Stimulated activated CD8-positive, alpha-beta memory T cell treated with anti-CD3 and anti-CD28 coated beads, Interleukin-2, amount 100 ng/mL, for 48 hours (primary cell): ENCODE measurements at places on chromosomes 6 and 20.

DNA sequence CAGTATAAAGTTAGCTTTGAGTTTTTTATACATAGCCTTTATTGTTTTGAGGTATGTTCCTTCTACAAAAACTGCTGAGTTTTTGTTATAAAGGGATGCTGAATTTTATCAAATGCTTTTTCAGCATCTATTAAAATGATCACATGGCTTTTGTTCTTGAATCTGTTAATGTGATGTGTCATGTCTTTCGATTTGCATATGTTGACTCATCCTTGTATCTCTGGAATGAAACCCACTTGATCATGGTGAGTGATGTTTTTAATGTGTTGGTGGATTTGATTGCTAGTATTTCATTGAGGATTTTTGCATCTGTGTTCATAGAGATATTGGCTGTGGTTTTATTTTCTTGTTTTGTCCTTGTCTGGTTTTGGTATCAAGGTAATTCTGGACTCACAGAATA, 24.7 kb upstream of the BLCAP start:
- DNase-seq = no peak

DNA sequence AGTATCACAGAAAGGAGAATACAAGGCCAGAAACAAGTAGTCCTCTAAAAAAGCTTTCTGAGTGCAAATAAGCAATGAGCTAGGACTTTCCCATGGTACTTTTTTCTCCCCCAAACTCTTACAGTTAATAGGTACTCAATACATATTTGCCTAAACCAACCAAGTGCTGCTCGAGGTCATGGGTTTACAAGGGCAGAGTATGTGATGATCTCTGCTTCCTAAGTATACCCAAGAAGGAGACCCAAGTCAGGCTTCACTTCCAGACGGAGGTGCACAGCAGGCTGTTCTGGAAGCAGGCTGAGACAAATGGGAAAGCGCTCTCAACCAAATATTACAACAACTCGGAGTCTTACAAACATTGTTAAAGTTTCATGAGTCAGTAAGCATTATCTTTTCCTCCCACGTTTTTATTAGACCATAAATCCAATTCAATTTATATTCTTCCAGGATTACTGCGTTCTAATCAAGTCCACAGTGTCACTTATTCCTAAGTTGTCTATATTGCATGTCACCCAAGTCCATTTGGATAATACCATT, 8.1 kb downstream of the FYN start:
- DNase-seq = no peak

GRCh38 chr20:23773579-23773978, 22.8 kb upstream of the CST1 start:
- DNase-seq = no peak

DNA sequence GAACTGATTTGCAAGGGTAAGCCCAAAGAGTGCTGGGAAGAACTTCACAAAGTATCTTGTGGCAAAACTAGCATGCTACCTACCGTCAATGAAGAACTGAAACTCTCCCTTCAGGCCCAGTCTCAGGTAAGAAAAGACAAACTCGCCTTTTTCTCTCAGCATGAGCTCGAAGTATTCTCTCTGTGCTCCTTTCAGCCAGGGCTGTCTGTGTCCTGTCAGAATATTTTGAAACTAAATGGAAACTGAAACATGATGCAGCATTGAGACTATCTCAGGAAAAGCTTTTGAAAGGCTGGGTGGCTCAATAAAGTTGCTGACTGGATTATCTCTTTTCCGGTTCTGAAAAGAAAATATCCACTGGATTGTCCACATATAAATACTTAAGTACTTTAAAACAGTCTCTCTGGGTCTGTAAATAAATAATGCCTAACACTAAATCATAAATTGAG, 696 bp downstream of the CALHM5 start:
- no peak for DNase-seq

DNA sequence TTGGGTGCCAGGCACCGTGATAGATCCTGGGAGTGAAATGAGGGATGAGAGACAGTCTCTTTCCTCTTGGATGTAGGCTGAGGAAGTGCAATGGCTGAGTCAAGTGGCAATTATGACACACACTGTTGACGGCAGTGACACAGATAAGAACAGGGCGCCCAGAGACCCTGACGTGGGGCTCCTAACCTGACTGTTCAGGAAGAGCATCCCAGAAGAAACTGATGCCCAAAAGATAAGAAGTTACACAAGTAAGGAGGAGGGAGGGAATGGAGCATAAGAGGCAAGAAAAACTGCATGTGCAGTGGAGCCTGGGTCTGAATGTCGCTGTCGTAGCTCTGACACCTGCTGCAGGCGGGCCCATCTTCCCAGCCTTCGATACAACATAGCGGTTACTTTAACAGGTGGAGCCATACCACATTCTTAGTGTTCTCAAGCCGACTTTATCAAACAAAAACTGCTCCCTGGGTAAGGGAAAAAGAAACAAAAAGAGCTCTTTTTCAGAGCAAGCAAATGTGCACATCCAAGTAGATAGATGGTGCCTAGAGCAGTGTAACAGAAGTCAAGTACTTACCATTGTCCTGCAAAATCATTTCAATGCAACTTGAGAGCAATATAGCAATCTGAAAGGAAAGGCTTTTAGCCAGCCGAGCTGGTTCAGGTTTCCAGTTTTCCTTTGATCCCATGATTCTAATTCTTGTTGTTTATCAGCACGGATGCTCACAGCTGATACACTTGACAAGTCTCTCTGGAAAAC, 463.9 kb upstream of the JARID2 start:
- no peak for DNase-seq

DNA sequence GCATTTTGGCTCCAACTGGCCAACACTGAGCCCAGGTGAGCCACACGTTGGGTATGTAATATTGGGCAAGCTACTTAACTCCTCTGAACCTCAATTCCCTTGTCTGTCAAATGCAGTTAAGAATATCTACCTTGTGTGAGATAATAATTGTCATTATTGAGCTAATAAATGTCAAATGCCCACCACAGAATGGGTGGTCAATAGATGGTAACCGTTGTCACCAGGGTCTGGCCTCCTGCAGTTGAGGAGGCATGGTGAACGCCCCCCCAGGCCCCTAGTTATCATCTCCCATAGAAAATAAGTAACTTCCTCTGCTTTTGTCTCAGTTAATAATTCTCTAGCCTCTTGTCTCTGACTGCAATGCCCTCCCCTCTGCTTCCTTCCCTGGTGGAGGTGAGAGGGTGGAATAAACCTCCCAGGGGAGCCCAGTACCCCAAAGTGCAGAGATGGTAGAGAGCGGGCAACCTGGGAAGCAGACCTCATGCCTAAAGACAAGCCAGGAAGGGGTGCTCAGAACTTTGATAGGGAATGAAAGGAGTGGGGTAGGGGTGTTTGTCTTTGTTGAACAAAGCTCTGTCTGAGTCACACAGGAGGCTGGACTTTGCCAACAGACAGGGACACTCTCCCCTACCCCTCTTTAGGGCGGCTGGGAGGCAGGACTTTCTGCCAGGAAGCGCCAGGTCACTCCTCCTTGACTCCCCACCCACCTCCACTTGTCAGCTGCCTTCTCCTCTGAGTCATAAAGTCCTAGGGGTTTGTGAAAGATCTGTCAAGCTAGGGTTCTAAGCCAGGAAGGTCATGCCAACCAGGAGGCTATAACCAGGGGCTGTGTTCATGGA, 1.3 kb upstream of the UNC5CL start:
- DNase-seq = no peak

DNA sequence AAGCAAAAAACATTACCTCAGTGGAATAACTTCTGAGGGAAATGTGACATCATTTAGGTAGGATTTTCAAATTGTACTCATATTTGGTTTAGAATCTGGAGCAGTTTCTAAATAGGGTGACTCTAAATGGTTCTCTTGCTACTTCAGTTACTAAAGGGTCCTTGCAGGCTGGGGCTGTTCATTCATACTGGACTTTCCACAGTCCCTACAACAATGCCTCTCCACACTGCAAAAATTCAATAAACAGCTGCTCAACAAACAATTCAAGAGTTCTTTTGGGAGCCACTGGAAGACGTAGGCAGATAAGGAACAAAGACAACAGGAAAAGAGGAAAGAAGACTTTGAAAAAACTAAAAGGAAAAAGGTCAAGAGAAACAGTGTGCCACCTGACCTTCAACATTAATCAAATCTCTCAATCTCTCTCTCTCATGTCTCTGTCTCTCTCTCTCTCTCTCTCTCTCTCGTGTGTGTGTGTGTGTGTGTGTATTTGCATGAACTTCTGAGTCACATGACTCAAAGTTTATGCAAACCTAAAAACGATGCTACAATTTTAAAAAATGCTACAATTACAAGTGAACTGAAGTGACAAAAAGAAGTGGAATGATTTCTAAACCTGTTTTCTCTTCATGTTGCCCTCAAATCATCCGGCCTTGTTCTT, 14.5 kb downstream of the NOL7 start:
- no peak for DNase-seq

- peak; percentile 8 for DNase-seq
Observed at GRCh38 chr6:12605888-12606345, 110.7 kb upstream of the PHACTR1 start.

DNA sequence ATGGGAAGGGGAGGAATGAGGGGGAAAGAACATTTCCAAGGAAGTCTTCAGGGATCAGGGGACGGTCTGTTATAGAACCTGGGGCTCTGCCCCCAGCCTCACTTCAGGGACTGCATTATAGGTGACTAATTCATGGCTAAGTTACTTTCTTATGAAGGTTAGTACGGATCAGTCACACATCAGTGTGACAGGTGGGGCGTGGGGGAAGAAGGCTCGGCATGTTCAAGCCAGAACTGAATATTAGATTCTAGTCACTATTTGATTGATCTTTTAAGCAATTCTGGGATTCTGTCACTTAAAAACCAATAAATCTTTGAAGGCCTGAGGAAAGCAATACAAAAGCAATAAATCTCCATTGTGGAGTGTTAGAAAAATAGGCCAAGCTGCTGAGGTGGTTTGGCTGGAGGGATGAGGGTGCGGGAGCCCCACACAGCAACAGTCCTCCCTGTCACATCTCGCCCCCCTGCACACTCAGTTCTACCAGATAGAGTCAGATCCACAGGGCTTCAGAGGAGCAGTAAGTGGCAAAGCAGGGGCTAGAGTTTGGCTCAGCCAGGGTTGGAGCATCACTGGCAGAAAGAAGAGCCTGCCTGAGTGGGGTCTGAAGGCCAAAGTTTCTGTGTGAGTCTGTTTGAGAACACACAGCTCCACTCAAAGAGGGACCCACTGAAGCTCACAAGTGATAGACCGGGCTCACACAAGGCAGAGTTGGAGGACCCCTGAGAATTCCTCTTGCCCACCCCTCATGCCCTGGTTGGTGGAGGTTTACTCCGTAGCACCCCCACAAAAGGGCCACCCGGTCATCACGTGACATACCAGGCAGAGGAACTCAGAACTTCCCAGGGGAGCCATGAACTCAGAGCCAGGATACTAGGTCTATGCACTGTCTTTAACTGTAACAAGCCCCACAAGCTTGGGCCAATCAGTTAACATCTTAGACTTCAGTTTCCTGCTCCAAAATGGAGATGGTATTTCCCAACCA, 728.3 kb upstream of the CHD6 start:
- DNase-seq = no peak

GRCh38 chr6:111027219-111027618, 45.4 kb downstream of the RPF2 start:
- DNase-seq = no peak

DNA sequence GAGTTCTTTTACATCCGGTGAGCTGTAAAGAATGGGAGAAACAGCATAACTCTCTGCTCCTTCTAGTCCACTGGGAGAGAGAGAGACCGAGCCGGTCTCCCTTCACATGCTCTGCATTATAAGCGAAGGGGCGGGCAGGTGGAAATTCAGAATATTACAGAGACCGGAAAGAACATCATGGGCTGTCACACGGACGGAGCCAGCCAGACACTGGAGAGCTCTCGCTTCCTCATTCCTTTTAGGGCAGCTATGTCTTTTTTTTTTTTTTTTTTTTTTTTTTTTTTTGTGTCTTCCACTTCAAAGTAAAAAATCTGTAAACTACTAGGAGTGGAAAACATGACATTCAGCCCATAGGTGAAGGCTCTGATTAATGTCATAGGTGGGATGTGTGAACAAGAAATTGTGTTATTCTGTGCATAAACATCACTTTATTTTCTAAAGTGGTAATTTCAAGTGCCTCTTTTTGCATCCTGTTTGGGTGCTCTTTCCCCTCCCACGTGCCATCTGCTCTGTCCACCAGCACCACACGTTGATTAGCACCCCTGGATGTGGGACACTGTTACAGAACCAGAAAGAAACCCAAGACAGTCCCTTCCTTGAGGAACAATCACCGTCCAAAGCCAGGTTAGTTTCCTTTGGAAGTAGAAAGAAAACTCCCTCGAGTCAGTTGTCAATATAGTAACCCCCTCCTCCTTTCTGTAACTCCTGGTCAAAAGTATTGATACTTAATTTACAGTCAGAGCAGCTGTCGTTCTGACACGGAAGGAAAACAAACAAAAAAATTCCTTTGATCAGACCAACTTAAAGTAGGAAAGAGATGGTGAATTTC, at the start of gene TAGAP:
Gene TAGAP (minus strand): TSS at position 93 of the 829 bp plus-strand sequence. CDS start 845 bp downstream, outside the sequence.
- peak; percentile 70 for DNase-seq

GRCh38 chr20:16860914-16861313, 112.8 kb downstream of the OTOR start:
- DNase-seq = no peak

DNA sequence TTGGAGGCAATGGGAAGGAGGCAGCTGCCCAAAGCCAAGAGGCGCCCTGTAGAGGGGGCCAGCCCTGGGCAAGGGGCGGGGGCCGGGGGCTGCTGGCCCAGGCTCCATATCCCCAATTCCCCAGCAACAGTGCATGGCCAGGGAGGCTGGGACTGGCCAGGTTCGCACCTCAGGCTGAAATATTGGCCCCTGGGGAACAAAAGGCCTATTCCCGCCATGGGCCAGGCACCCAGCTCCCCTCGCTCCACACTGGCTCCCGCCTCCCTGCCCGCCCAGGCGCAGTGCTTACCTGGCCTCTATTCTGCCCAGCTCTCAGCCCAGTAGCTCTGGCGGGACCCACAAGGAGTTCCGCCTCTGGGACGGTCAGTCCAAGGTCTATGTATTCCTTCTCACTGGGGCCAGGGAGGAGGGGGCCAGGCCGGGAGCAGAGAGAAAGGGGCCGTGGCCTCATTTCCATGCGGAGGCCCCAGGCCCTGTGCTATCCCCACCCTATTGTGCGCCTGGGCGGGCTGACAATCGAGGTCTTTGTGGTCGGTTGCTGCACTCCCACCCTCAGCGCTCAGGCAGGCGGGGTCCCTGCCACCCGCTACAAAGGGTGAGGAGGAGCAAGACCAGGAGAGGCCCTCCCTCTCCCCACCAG, 42.3 kb downstream of the YTHDF1 start:
- no peak for DNase-seq

GRCh38 chr20:43725666-43726065, 1.1 kb downstream of the GTSF1L start:
- DNase-seq = no peak

DNA sequence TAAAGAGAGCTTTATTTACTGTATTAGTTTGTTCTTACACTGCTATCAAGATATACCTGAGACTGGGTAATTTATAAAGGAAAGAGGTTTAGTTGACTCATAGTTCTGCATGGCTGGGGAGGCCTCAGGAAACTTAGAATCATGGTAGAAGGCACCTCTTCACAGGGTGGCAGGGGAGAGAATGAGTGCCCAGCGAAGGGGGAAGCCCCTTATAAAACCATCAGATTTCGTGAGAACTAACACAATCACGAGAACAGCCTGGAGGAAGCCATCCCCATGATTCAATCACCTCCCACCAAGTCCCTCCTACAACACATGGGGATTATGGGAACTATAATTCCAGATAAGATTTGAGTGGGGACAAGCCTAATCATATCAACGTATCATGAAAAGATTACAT, 27.2 kb downstream of the ARID1B start:
- no peak for DNase-seq
